Fibroblast of gingiva (primary cell): ENCODE measurements at places on chromosomes 2 and 18.

GRCh38 chr2:30300456-30301221 is 69.3 kb downstream of the LBH start:
- DNase-seq = peak; percentile 9

DNA sequence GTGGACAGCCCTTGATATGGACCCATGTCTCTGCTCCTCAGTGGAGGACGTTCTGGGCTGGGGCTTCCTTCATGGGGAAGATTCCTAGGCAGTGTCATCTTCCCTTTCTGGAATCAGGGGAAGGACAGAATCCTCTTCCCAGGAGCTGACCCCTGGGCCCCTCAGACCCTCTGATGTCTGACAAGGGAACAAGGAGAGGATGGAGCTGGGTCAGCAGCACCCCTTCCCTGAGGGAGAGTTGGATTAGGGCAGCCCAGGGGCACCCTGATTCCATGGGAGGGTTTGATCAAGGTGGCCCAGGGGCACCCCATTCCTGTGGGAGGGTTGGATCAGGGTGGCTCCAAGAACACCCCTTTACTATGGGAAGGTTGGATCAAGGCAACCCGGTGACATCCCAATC is 86.5 kb downstream of the ACKR3 start:
- DNase-seq = no peak

GRCh38 chr18:79875531-79875919 is 75.9 kb downstream of the SLC66A2 start:
- DNase-seq = no peak

GRCh38 chr18:63586431-63586830 is 712 bp upstream of the SERPINB13 start:
- no peak for DNase-seq

DNA sequence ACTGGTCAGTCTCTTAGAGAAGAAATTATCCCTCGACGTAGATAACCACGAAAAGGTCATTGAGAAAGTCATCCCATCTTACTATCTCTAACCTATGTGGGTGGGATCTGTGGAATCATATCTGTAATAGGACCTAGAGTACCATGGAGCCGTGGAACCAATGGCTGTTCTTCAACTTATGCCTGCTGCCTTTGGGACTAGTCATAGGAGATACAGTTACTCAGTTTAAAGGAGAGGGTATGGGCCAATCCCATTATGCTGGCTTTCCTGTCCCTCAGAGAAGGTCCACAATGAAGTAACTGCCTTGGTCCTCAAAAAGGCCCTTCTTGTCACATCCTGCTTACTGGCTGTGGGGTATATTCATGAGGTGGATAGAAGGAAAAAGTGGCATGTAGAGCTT is 77.5 kb downstream of the FEZ2 start:
- DNase-seq = no peak
